Stimulated activated CD4-positive, alpha-beta T cell treated with anti-CD3 and anti-CD28 coated beads, Interleukin-4, amount 100 ng/mL, for 24 hours (primary cell): ENCODE measurements at places on chromosomes 2 and 18.

- DNase-seq, result no peak
These were observed 270.4 kb downstream of the ARHGAP15 start for GRCh38 chr2:143399631-143400069.

DNA sequence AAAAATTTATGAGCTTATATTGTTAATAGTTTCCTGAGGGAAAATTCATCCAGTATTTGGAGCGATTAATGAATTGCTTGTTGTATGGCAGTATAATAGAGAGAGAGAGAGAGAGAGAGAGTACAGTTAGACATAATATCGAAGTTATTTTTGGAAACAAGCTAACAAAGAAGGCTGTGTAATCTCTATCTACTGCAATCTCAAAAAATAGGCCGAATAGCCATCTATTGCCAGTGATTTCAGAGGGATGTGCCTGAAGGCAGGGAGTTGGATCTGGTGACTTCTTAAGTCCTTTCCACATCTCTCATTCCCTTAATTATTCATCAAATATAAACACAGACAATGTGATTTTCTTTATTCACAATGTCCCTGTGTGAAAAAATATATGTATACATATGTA lies 433.1 kb upstream of the RAB12 start:
- DNase-seq, result no peak

DNA sequence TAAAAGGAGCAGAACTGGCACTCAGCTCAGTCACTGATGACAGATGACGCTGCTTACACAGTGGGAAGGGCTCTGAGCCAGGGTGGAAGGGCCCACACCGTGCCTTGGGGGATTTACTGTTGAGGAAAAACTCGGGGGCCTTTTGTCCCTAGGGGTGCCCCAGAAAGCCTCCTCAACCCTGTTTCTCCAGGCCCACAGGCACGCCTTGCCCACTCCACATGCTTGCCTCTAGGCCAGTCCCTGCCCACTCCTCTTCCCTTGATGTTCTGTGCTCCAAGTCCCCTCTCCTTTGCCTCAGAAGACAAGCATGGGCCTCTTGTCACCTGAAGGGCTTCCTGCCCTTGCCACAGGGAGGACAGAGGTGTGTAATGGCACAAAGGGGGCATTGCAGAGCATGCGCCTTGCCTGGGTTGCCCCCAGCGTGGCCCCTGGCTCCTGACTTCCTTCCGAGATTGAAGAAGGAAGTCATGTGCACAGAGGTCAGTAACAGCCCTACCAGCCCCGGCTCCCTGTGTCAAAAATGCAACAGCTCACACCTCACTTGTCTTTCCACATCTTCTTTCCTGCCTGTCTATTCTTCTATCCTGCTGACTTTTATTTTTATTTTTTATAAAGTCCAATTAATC lies 65.1 kb downstream of the LIPG start:
- DNase-seq, result no peak

GRCh38 chr2:111238296-111238695 lies 117.6 kb downstream of the BCL2L11 start:
- DNase-seq, result no peak

DNA sequence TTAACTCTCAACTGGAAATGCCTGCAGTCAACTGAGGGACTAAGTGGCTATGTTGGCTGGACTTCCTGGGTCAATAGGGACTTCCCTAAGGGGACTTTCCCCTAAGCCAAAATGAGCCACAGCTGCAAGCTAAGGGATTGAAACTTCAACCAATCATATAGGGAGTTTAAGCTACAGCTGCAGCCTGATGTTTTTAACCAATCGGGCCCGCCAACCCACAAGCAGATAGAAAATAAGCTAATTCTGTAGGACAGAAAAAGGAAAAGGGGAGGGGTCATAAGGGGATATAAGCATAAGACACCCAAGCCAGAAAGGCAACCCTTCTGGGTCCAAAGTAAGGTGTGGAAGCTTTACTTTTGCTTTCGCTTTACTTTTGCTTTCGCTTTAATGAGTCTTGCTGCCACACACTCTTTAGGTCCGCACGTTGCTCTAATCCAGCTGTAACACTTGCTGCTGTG lies 927.5 kb downstream of the ERBB4 start:
- DNase-seq, result peak; percentile 6

DNA sequence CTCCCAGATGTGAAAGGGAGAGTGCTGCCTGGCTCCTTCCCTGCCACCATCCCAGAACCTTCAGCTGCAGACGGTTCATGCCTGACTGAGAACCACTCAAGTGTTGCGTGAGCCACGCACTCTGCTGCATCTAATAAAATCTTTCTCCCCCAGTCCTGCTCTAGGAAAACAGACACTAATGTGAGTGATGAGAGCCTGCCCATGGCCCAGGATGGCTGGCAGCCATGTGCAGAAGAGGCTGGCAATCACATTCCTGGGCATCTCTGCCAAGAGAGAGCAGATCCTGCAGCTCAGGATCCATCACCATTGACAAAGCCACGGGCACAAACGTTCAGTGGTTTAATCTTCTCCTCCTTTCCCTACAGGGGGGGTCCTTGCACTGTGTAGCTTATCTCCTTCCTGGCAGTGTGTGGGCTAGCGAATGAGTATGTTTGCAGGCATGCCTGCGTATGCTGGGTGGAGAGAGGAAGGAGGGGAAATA lies 477.5 kb downstream of the SLC4A3 start:
- no peak for DNase-seq

DNA sequence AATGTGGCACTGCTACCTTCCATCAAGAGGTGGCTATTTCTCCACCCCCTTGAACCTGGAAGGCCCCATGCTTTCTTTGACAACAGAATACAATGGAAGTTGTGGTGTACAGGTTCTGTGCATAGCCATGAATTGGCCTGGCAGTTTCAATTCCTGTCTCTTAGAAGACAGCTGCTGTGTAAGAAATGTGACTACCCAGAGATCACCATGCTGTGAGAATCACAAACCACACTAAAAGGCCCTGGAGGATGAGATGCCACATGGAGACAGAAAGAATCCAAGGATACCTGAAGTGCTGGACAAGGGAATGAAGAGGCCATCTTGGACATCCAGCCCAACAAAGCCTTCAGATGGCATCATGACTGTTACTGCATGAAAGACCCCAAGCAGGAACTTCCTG lies 47.7 kb upstream of the EHBP1 start:
- DNase-seq, result no peak

GRCh38 chr2:2054363-2054882 lies 276.7 kb downstream of the MYT1L start:
- DNase-seq, result no peak

- peak; percentile 10 for DNase-seq
These were observed 14.6 kb upstream of the ITGAV start for GRCh38 chr2:186575302-186575701.

- DNase-seq, result no peak
These were observed 37.8 kb upstream of the RBM44 start for GRCh38 chr2:237760506-237761502.

DNA sequence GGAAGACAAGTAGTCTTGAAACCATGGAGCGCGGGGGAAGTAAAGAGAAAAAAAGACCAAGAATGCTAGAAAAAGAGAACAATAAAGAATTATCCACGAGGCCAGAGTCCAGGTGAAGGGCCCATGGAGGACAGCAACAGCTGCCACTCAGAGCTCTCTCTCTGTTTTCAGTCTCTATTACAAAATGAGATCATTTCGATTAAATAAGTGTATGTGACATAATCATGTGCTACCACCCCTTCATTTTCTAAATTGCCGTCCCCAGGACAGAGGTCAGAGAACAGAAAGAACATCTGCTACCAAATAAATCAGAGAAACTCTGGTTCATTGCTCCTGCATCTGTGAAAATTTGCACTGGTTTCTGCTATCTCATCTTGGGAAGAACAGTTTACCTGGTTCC lies 838.7 kb downstream of the RNF144A start:
- no peak for DNase-seq

DNA sequence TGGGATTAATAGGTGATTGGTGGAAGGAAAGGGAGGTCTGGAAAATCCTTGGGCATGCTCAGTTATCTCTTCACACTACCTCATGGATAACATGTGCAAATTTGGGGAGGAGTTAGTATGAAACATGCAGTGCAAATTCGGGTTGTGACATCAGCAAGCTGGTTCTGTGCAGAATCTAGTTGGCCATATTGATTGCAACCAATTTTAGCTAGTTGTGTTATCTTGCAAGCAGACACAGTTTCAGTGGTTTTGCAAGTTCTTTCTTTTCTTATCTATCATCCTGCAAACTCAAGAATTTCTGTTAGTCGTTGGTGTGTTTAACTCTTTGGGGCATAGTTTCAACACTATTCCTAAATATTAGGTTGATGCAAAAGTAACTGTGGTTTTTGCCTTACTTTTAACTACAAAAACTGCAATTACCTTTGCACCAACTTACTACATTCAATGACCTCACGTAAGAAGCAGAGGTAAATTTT lies 135.4 kb downstream of the PTH2R start:
- DNase-seq, result no peak

- no peak for DNase-seq
These were observed 134.8 kb downstream of the MREG start for GRCh38 chr2:215878476-215879063.

- DNase-seq, result peak; percentile 28
These were observed 602 bp upstream of the ADAM17 start for GRCh38 chr2:9556121-9556743.

- no peak for DNase-seq
These were observed 893.2 kb upstream of the CRIM1 start for GRCh38 chr2:35462226-35462998.
